ENCODE measurements at places on chromosomes 2 and 18. TPM values are rescaled to one million over a fixed set of nuclear protein-coding genes. Genes with fewer than 3 reads are reported as not detected.

The ARHGAP28 gene
- not detected for total RNA-seq

The SULT1C4 gene
- not detected for total RNA-seq

The PROKR1 gene
- total RNA-seq: not detected

The MBD5 gene
- total RNA-seq: 18.1 TPM

The RPRM gene
- 0.20 TPM for total RNA-seq

The ZNF519 gene
- total RNA-seq: 19.4 TPM

The SEC11C gene
- total RNA-seq: 147 TPM

The NDUFS1 gene
- total RNA-seq: 76.6 TPM

The SNTG2 gene
- not detected for total RNA-seq

The SERPINB10 gene
- total RNA-seq: not detected

The KYNU gene
- total RNA-seq: not detected

The TMEM169 gene
- 0.93 TPM for total RNA-seq

The ZAP70 gene
- 302 TPM for total RNA-seq

The IMPA2 gene
- 14.4 TPM for total RNA-seq

The ATP6V1B1 gene
- not detected for total RNA-seq

The DLGAP1 gene
- 0.36 TPM for total RNA-seq

The UGT1A10 gene
- total RNA-seq: not detected

The CFC1 gene
- total RNA-seq: not detected

The MBD2 gene
- total RNA-seq: 242 TPM

The RAB6C gene
- not detected for total RNA-seq

The ATOH8 gene
- 0.29 TPM for total RNA-seq

The MYOM1 gene
- total RNA-seq: 0.22 TPM

The FEV gene
- total RNA-seq: not detected

The RESP18 gene
- not detected for total RNA-seq

The LNPK gene
- 35.2 TPM for total RNA-seq

The GKN1 gene
- total RNA-seq: not detected

The TXNDC2 gene
- total RNA-seq: 0.26 TPM

The TMEM131 gene
- total RNA-seq: 38.4 TPM

The TEKT4 gene
- total RNA-seq: 0.27 TPM

Measured in activated T-helper 1 cell treated with anti-CD3 and anti-CD28 coated beads, Interleukin-12 subunit alpha, Interleukin-12 subunit beta, Interleukin-2, Interleukin-4 antibody, amounts not matched to agents 30 ng/mL and 10 ng/mL and 1 ng/mL, durations not matched to agents 14 hours and 24 hours and 36 hours (primary cell).